ENCODE measurements at places on chromosomes 2 and 18.

DNA sequence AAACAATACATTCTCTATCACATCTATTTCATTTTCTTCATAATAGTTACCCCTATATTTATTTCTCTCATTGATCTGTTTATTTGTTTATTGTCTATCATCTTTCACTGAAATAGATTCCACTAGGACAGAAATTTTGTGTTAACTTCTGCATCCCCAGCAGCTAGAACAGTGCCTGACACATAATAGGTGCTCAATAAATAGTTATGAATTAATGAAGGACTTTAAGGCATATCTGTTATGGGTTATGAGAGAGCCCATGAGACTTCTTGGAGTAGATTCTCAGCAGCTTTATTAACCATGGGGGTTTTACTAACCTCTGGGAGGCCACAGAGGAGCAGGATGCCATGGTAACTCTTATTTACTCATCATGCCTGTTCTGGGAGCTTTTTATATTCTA is 144.6 kb downstream of the CDC42EP3 start:
- DNase-seq = no peak

DNA sequence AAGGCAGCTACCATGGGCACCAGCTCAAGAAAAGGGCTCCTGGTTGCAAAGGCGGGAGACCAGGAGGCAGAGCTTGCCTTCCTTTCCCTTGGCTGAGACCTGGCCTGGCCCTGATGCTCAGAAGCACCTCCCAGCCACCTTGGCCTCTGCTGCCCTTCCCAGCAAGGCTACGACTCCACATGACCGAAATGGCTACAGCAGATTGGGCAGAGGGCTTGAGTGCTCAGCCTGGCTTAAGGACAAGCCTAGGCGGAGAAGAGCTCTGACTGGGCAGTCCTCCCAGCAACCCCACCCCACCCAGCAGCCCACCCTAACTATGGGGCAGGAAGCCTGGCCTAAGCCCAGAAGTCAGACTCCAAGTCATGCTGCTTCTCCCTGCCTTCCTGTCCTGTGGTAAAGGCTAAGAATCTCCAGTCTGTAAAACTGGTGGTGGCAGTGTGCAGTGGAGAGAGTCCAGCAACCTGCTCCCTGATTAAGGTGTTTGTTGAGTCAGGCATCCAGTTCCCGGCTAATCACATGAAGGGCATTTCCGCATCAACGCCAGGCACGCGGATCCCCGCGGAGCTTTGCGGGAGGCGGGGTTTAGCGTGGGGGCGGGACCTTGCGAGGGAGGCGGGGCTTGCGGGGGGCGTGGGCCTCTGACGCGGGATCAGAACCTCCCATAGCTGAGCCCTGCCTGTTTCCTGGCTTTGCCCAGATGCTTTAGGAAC is 256.0 kb downstream of the BCL11A start:
- DNase-seq = no peak

DNA sequence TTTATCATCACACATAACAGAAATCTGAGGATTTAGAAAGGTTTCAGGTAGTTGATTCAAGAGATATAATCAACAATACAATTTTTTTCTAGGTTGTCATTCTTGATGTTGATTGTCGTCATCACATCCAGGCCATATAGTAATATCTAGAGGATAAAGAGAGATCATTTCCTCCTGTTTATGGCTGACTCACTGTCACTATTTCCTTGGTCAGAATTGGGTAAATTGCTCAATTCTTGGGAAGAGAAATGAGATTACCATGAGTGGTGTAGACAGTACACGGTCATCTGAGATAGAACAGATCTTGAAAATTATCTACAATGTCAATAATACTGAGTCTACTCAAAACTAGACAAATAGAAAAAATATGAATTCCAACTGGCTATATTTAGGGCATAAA is 78.8 kb downstream of the ZNF804A start:
- DNase-seq = no peak

- DNase-seq = no peak
These were observed 2.4 kb upstream of the MSGN1 start for GRCh38 chr2:17813742-17814473.

- no peak for DNase-seq
These were observed 80.4 kb downstream of the STK39 start for GRCh38 chr2:168166902-168167510.

DNA sequence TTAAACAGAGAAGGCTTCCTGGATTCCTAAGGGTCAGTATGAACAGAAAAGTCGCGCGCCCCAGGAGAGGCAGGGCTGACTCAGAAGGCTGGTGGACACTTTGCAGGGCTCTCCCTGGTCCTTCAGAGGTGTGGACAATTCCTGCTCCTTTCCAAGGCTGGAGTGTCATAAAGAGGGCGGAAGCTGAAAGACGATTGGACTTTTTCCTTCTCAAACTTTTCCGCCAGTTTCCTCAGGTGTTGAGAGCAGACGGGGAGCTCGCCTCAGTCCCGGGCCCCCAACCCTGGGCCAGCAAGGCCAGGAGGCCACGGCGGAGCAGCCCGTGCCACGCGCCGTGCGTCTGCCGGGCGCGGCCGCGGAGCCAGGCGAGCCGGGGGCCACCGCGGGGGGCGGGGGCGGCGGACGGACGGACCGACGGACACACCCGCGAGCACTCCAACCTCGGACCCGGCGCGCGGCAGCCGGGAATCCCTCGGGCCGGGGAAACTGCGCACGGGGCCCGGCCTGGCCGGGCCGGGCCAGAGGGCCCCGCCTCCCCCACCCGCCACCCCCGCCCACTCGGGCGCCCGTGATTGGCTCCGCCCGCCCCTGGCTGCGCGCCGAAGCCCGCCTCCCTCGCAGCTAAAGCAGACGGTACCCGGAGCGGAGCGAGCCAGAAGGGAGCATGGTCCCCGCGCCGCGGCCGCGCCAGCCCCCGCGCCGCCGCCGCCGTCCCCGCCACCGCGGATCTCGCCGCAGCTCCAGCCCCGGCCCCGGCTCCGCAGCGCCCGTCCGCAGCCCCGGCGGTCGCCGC is at the start of gene KLHL29:
Gene KLHL29 (plus strand): TSS at position 629 of the 793 bp plus-strand sequence. CDS start 177,018 bp downstream, outside the sequence.
- DNase-seq = peak; percentile 59

DNA sequence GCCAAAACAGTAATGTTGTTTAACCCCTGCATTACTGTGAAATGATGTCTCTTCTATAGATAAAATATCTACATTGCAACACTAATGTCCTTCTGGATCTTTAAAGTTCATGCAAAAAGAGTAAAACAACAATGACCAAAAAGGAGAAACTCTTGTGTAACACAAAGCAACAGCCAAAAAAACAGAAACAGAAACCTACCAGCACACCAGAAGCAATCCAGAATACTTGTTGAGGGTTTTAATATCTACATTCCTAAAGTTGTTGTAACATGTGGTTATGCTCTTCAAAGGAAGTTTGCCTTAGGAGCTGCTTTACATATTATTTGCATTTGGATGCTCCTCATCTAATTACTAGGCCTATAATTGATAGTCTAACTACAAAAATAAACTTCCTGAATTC is 157.2 kb downstream of the BABAM2 start:
- DNase-seq = no peak

DNA sequence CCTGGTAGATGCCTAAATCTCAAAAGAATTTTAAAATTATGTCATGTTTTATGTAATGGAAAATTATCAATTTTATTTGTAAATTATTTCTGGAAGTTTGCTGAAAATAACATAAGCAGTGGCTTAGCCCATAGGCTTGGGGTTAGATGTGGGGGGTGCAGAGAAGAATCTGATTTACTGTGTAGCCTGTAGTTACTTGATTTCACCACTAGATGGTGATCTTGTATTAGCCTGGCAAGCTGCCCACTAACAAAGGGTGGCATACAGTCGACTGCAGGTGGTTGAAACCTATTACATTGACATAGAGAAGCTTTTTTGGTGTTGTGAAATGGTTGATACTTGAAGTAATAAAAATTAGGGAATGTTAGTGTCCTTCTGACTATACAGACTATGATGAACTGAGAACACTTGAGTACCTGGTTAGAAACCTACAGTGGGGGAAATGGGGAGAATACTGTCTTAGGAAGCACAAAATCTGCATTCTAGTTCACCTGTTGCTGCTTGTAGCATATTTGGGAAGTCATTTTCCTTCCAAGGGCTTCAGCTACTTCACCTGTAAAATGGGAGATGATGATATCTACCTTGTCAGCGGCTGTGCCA is 191.0 kb upstream of the LHCGR start:
- DNase-seq = no peak

DNA sequence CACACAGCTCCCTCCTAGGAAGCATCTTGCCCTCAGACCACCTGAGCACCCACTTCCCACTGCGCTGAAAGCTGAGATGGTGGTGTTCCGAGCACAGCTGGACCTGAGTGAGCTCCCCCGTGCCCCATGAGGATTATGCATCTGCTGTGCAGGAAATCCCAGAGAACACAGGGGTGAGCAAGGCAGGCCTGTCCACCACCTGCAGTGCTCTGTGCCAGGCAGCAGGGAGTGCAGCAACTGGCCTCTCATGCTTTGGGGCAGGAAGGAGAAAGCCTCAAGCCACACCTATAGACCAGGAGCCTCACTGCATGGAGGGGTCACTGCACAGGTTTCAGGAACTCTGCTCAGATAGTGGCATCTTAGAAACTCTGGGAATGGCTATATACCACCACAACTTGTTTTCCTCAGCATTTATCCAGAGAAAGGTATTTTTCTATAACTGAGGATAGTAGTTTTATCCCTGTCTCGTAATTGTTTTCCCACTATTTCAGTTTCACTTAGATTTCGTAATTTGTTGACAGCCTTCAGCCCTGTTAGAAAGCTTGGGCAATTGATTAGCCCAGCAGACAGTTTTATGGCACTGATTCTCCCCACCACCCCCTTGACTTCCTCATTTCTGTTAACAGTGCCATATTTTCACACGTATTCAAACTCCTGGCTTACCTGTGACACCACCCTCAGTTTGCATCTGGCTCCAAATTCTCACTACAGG is 144.3 kb upstream of the DAPL1 start:
- no peak for DNase-seq

- no peak for DNase-seq
These were observed 32.3 kb downstream of the EVA1A start for GRCh38 chr2:75528221-75528977.

- DNase-seq = no peak
These were observed 32.1 kb upstream of the SIGLEC15 start for GRCh38 chr18:45793264-45793965.

GRCh38 chr18:55301824-55302166 is 286.2 kb downstream of the TCF4 start:
- no peak for DNase-seq

DNA sequence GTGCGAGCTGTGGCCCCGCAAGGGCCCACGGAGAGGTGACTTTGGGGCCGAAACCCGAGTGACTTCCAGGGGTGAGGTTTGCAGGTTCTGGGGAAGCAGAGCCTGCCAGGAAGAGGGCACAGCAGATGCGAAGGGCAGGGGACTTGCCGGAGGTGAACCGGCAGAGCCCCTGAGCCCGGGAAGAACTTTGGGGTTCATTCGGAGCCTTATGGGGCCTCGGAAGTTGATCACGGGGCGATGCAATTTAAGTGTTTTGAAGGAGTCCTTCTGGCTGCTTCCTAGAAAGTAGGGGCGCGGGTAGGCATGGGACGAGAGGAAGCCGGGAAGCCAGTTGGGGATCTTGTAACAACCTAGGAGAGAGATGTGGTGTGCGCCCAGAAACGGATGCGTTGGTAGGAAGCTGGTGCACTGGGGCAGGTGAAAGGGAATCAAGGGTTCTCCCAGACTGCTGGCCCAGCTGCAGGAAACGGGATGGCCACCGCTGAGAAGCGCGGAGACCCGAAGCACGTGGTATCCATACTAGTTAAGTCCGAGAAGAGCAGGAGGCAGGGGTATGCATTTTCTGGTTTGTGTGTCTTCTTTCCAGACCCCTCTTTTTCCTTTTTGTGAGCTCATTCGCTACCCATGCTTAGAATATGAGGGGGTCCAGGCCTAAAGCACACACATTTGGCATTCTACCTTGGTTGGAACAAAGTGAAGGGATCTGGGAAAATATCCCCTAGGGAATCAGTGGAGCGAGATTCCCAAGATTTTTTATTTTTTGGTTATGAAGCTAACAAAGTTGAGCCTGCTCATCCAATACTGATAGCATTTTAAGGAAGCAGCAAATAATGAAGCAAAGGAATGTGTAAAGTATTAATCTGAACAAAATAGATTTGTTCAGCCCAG is 758 bp downstream of the SCLY start:
- peak; percentile 17 for DNase-seq

GRCh38 chr2:109129921-109130722 is 1.1 kb downstream of the SH3RF3 start:
- no peak for DNase-seq

DNA sequence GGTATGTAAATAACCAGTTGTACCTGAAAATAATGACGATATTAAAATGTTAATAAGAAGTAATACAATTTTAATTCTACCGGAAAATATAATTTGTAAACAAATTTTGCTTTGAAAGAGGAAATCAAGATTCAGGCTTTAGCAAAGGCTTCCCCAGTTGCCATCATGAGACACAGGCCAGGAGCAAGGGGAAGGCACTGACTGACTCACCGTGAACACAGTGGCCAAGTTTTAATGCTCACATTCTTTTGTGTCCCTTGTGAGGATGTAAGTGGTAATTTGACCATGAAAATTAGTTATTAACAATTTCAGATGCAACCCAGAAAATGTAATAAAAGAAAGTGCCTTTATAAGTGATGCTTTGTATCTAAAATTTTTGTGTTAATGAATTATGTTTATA is 164.1 kb downstream of the GREB1L start:
- no peak for DNase-seq

DNA sequence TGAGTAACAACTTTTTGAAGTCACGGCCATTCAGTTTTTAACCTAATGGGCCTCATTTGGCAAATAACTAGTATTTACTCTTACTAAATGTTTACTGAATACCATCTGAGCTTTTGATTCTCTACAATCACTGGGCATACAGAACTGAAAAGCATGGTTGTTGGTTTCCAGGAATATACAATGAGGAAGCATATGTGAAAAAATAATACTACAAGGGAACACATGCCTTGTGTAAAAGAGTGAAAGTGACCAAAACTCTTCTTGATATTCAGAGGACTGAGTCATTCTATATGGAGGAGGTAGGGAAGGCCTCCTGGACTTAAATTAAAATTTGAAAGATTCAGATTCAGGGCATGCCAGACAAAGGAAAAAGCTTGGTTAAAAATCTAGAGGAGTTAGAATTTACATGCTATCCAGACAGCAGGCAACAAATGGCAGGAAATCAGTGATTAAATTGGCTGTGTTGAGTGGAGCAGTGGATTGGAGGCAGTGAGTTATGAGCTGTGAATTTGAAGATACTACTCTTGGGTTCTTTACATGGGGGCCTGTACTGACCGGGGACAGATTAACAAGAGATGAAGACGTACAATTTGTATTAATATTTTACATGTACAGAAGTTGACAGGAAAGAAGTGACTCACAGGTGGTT is 53.6 kb upstream of the NRXN1 start:
- no peak for DNase-seq

- DNase-seq = no peak
These were observed 3.8 kb downstream of the CREB1 start for GRCh38 chr2:207533461-207534008.

GRCh38 chr2:3192920-3193319 is 184.7 kb downstream of the EIPR1 start:
- no peak for DNase-seq

DNA sequence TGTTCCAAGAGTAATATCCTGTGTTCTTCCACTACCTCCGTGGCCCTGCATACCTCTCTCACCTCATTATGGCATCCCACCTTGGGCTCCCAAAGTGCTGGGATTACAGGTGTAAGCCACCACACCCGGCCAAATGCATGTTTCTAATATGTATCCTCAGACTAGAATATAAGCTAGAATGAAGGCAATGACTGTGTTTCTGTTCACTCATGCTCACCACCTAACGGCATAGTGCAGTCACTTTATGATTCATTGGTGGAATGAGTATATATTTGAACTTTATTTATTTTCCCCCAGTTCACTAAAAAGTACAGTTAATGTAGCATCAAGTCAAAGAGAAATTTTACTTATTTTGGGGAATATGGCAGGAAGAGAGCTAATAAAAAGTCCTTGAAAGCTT is 11.3 kb downstream of the PIGN start:
- DNase-seq = no peak

GRCh38 chr2:27255660-27256059 is 7.2 kb downstream of the SLC30A3 start:
- DNase-seq = no peak
